A673 (cell line): ENCODE measurements at places on chromosomes 12 and 14. TPM values are rescaled to one million over a fixed set of nuclear protein-coding genes. Genes with fewer than 3 reads are reported as not detected.

- no peaks in the 10 kb centered on the region for H3K36me3 ChIP-seq
- no peaks in the 10 kb centered on the region for H3K27me3 ChIP-seq
- no peak for DNase-seq
- peaks cover 45% of the 10 kb centered on the region for H3K4me1 ChIP-seq
- H3K4me3 ChIP-seq, result no peak overlapping the region
Observed at GRCh38 chr12:89085421-89085820, 266.9 kb downstream of the DUSP6 start.

DNA sequence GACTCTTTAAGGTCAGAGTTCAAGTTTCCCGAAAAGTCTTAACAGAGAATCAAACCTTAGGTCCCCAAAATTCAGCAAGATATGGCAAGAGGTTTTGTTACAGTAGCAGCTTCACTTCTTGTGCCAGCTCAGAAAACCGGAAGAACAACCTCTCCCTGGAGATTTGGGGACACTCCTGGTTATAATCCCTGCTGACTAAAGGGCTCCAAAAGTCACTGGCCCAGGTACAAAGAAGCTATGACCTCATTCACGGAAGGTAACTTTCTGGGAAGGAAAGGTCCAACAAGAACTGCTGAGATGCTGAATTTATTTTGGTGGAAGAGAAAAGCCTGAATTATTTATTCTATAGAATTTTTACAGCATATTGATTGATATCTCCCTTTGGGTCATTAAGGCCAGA lies 55.6 kb upstream of the DIO2 start:
- no peak for DNase-seq
- no peak overlapping the region for H3K4me3 ChIP-seq
- no peaks in the 10 kb centered on the region for H3K4me1 ChIP-seq
- H3K27me3 ChIP-seq, result no peaks in the 10 kb centered on the region
- H3K27ac ChIP-seq, result no peak overlapping the region
- no peaks in the 10 kb centered on the region for H3K36me3 ChIP-seq

DNA sequence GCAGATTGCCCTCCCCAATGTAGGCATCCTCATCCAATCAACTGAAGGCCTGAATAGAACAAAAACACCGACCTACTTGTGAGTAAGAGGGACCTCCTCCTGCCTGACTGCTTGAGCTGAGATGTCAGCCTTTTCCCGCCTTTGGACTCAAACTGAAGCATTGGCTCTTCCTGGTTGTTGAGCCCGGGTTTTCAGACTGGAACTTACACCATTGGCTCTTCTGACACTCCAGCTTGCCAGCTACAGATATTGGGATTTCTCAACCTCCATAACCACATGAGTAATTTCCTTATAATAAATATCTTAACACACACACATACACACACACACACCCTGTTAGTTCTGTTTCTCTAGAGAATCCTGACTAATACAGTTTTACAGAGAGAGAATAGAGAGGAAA lies 173.4 kb upstream of the NTF3 start:
- H3K36me3 ChIP-seq, result no peaks in the 10 kb centered on the region
- no peak for DNase-seq
- H3K27me3 ChIP-seq, result no peaks in the 10 kb centered on the region
- H3K4me1 ChIP-seq, result no peaks in the 10 kb centered on the region

DNA sequence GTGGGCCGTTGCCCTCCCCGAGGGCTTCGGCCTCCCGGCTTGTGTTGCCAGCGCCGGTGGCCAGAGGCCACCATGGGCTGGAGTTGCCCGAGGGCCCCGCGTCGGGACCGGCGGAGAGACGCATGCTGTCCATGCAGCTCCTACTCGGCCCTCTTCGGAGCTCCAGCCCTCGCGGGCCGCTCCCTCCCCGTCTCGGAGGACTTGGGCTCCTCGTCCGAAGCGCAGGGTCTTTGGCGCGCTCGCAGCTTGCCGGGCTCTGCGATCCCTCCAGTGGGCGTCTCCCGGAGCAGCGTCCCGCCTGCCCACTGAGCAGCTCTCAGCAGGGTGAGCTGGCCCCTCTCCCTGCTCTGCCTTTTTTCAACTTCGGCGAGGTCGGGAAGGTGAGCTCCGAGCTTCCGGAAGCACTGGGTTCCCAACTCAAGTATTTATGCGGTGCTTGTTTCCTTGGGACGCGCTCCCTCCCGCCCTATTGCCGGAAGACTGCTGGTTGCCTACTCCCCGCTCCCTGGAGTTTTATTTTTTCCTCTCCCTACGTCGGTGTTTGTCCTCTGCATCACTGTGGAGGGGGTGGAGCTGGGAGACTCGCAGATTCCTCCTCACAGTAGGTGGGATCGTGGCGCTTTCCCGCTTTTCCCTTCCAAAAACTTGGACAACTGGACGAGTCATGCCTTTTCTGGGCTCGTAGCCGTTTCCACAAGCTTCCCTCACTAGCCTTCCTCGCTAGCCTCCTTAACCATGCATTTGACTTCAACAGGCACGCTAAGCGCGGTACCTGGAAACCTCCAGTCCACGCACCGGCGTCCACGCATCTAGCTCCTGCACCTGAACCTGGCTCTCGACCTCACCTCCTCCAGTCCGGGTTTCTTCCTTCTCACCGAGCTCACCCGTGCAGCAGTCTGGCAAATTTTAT lies at the start of gene AVPR1A:
TSS of gene AVPR1A (minus strand) at position 489 of the 910 bp plus-strand sequence. CDS start at position 124, 365 bp downstream.
- peak; percentile 30 for DNase-seq
- H3K4me1 ChIP-seq, result no peaks in the 10 kb centered on the region
- peaks cover 45% of the 10 kb centered on the region for H3K27me3 ChIP-seq
- H3K4me3 ChIP-seq, result peak within 1 kb of the TSS; percentile 40

DNA sequence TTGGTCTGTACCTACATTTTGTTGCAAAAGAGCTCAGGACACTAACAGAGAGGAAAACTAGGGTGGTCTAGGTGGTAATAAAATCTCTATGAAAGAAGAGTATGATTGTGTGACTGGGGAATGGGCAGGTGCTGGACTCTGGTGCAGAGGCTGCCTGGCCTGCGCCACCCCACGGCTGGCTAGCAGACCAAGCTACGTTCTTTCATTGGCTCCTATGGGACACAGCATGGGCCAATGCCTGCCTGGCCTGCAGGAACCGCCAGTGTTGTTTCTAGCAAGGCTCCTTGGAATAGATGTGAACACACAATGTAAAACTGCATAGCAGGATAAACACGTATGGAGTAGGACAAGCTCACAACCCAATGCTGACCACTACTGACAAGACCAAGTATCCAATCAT lies 51.7 kb upstream of the CORO1C start:
- H3K4me3 ChIP-seq, result no peak overlapping the region
- DNase-seq, result no peak
- peaks cover 19% of the 10 kb centered on the region for H3K36me3 ChIP-seq
- peaks cover 8% of the 10 kb centered on the region for H3K4me1 ChIP-seq

- no peak for DNase-seq
- H3K4me1 ChIP-seq, result no peaks in the 10 kb centered on the region
- H3K4me3 ChIP-seq, result no peak overlapping the region
Observed at GRCh38 chr12:70507442-70507841, 129.8 kb downstream of the PTPRB start.

GRCh38 chr14:95260537-95261361 lies 59.0 kb downstream of the CLMN start:
- no peak overlapping the region for H3K4me3 ChIP-seq
- no peaks in the 10 kb centered on the region for H3K36me3 ChIP-seq
- H3K4me1 ChIP-seq, result peaks cover 83% of the 10 kb centered on the region
- no peaks in the 10 kb centered on the region for H3K27me3 ChIP-seq

GRCh38 chr12:125142601-125143000 lies 77.4 kb downstream of the AACS start:
- no peak overlapping the region for H3K4me3 ChIP-seq
- no peak for DNase-seq
- no peaks in the 10 kb centered on the region for H3K27me3 ChIP-seq
- H3K4me1 ChIP-seq, result no peaks in the 10 kb centered on the region

The WSCD2 gene
- not detected in 2 replicates for total RNA-seq

The ADCY4 gene
- total RNA-seq, result 0.84 and 1.5 TPM in 2 replicates

The SERPINA12 gene
- not detected in 2 replicates for total RNA-seq
